Ovary (tissue), 10 donors: ENCODE measurements at places on chromosomes 3 and 15.

GRCh38 chr3:105527949-105528348, 161.2 kb downstream of the ALCAM start:
- DNase-seq: no peak

- DNase-seq: no peak
These were observed 427.4 kb downstream of the FOXP1 start for GRCh38 chr3:71156062-71156665.

- no peak for DNase-seq
These were observed 72.3 kb downstream of the SLC12A8 start for GRCh38 chr3:125140011-125140817.

- no peak for DNase-seq
These were observed 29.9 kb upstream of the GRIP2 start for GRCh38 chr3:14570089-14570488.

DNA sequence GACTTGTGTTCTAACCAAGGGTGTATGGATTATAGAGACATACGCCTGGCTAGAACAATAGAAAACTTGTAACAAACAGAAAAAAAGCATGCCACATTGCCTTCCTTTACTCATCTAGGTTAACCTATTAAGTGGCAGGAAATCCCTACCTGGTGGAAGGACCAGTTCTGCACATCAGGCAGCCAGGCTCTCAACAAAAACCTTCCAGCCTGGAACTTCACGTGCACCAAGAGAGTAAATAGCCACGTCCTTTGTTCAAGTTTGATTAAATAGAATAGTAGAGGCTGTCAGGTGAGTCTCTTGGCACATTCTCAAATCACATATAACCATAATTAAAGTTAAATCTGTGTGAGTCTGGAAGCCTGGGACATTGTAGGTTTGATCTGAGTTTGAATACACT, 85.0 kb upstream of the DPH6 start:
- DNase-seq: no peak

DNA sequence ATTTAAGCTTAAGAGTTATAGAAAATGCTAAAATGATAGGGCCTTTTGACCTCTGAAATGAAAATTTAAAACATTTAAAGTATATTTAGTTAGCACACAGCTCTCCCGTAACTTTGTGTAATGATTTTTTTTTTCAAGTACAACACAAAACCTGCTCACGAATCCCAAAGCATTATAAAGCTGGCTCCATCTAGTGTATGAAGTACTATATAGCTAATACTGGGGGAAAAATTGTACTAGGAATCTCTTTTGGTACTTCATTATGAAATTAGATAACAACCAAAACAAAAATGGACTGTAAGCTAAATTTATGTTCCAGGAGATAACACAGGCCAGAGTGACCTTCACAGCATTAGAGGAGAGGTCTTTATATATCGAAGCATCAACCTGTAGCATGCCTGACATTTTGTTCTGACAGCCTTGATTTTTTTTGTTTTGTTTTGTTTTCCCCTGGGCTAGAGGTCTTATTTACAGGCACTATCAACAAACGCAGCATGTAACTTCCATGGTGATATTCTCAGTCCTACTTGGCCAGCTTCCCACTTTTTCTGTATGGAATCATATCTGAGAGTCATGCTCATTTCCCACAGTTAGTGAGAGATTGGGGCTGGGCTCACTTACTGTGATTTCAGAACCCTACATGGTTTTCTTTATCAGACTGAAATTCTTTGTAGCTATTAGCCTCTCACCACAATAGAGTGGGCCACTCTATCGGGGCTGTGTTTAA, 116.3 kb downstream of the MITF start:
- DNase-seq: no peak

DNA sequence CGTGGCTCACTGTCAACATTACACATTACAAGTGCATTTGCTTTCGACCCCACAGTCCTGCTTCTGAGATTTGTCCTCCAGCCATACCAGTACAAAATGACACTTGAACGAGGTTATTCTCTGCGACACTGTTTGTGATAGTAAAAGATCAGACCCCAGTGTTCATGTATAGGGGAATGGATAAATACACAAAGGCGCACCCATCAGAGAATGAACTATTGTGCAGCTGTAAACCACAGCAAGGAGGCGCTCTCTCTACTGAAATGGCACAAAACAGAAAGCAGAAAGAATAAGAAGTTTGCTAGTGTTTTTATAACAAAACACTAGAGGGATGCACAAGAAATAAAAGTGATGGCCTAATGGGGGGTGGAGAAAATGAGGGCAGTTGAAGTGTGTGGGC, 4.9 kb upstream of the CHSY1 start:
- DNase-seq: no peak

- DNase-seq: no peak
These were observed 1.8 kb downstream of the CLN6 start for GRCh38 chr15:68227643-68228142.

DNA sequence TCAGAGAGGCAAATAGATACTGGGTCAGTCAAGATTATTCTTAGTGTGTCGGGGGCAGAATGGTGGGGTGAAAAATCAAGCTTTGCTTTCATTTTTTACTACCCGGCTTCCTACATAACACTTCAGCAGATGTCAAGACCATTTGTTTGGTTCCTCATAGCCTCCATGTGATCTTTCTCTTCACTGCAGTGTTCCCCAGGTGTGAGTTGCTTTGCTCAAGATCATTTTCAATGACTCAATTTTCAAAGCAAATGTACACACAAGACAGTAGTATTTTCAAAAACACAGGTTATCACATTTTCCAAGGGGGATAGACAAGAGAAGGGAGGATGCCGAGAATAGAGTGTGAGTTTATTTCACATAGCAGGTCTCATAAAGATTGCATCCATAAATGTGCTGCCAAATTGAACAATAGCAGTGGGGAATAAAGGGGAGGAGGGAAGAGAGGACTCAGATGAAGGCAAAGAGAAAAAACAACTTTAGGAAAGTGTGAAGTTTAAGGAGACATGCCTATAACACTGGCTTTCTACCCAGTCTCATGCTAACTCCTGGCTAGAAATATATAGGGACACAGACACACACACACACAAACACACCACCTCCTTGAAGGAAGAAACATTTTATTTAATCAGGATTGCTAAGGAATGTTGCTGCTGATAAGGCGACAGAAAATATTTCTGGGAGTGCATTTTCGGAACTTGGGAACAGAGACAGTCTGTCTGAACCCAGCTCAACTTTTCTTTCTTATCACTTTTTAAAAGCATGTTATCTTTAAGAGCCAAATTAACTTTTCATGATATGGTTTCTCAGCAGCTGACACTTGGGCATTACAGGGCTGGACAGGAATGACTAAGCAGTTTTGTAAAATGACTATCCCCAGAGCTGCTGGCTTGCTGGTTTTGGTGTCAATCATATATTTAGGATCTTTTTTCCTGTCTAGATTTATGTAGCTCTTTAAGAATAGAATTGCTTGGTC, 402.4 kb downstream of the RBMS3 start:
- no peak for DNase-seq

- DNase-seq: no peak
These were observed 29.0 kb upstream of the SLMAP start for GRCh38 chr3:57727106-57727505.

DNA sequence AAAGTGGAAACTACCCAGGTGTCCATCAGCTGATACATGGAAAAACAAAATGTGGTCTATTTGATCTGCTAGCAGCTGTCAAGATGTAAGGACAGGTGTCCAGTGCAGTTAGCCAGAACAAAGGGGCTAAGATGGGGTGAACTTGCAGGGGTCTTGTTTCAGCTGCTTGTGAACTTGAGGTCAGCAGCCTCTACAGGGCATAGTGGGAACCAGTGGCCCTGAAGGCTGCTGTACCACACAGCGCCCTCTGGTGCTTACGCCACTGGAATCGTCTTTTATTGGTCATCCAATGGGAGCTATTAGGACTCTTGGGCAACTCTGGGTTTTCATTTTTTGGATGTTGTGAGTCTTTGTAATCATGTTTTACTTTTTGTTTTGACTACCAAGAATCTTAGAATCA, 62.2 kb upstream of the CTSH start:
- no peak for DNase-seq

DNA sequence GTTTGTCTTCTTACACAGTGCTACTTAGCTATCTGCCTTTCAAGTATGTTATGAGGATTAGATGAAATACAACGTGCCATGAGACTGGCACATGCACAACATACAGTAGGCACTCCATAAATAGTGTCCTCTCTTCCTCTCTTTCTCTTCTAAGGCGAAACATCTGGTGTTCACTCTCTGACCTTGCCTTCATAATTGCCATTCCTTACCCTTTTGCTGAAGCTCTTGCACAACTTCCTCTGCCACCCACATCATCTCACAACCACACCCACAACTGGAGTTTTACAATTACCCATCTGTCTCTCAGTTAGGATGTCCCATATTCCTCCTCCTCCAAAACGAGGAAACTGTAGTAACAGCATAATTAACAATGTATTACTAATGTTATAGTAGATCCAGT, 26.4 kb upstream of the ACP3 start:
- no peak for DNase-seq

GRCh38 chr15:89352476-89352875, 17.9 kb upstream of the POLG start:
- DNase-seq: no peak

DNA sequence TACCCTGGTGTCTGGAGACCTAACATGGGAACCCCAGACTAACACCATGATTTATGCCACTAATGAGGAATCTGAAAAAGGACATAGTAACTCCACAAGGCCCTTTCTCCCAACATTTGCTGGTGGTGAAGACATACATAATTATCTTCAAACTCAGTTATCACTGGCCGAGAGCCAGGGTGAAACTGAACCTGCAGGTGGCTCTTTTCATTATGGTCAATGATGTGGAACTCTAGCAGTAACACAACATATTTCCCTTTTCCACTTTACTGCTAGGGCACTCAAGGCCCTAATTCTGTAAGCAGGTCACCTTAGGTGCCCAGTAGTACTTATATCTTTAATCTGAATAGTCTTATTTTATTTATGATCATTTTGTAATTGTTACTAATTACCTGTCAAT, 326.4 kb upstream of the SATB1 start:
- DNase-seq: no peak

GRCh38 chr3:127307112-127307835, 19.4 kb upstream of the PRR20G start:
- DNase-seq: no peak

- DNase-seq: no peak
These were observed 43.9 kb downstream of the PPCDC start for GRCh38 chr15:75067123-75067830.
